ENCODE measurements at places on chromosomes 2 and 18.

GRCh38 chr2:124884315-124884714 is 859.2 kb downstream of the CNTNAP5 start:
- no peak for DNase-seq

- peak; percentile 74 for DNase-seq
Observed at GRCh38 chr2:127170021-127170420, 50.1 kb downstream of the CYP27C1 start.

GRCh38 chr2:100967716-100968115 is 34.4 kb upstream of the RPL31 start:
- DNase-seq: no peak

GRCh38 chr2:177265824-177266817 is 1.6 kb upstream of the NFE2L2 start:
- peak; percentile 75 for DNase-seq

DNA sequence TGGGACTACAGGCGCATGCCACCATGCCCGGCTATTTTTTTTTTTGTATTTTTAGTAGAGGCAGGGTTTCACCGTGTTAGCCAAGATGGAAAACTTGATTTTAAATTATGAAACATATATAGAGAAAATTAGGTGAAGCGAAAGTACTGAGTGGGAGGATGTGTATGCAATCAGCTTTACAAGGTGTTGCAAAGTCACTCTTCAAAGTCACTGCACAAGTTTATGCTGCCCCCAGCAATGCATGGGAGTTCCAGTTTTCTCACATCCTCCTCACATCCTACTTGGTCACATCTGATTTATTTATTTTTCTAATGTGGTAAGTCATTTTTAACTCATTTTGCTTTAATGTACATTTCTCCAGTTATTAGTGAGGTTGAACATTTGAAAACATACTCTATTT is 49.2 kb upstream of the CHN1 start:
- DNase-seq: no peak

- no peak for DNase-seq
Observed at GRCh38 chr18:45835057-45835636, 9.7 kb downstream of the SIGLEC15 start.

DNA sequence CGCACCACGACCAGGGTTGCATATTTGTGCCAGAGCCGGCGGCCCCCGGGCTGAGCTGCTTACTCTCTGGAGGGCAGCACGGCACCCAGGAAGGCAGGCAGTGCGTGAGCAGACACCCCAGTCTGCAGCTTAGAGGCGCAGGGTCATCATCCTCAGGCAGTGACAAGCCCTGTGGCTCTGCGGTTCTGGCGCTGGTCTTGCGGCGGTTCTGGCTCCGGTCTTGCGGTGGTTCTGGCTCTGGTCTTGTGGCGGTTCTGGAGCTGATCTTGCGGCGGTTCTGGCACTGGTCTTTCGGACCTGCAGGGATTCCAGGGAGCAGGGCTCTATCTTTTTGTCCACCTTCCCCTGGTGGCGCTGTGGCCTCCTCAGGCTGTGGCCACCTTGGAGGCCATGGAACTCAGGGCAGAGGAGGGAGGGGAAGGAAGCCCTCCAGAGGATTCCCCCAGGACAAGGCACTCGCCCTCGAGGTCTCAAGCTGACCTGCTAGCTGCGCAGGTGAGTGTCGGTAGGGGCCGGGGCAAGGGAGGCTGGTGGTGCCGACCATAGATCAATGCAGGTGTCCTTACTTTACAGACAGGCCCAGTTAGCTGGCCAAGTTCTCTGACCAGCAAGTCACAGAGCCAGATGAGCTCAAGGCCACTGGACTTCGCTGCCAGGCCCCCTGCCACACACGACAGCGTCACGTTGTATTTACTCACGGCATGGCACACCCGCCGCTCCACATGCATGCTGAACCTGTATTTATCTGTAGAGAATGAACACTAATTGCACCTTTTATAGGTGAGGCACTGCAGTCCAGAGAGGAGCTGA is 14.9 kb downstream of the ESPNL start:
- DNase-seq: no peak

- DNase-seq: peak; percentile 86
Observed at GRCh38 chr2:64698668-64699444, 45.1 kb upstream of the SERTAD2 start.

GRCh38 chr2:235545339-235546150 is 51.7 kb downstream of the AGAP1 start:
- no peak for DNase-seq

- DNase-seq: no peak
Observed at GRCh38 chr2:240629619-240629967, 4.3 kb downstream of the GPR35 start.

DNA sequence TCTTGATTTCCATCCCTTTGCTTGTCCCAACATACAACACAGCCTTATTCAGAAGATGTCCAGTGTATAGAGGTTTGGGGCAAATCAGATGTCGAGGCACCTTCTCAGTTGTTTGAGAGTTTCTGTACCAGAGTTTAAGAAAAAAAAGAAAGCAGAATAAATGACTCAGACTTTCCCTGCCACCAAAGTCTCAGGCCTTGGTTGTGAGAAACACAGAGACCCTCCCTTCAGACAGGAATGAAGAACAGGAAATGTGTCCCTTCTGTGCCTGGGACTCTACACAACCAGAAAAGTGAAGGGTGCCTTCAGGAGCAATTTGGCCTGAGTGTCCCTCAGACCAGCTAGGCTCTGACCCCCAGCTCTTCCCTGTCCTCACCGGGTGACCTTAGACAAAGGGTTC is 37.3 kb upstream of the REL start:
- no peak for DNase-seq

DNA sequence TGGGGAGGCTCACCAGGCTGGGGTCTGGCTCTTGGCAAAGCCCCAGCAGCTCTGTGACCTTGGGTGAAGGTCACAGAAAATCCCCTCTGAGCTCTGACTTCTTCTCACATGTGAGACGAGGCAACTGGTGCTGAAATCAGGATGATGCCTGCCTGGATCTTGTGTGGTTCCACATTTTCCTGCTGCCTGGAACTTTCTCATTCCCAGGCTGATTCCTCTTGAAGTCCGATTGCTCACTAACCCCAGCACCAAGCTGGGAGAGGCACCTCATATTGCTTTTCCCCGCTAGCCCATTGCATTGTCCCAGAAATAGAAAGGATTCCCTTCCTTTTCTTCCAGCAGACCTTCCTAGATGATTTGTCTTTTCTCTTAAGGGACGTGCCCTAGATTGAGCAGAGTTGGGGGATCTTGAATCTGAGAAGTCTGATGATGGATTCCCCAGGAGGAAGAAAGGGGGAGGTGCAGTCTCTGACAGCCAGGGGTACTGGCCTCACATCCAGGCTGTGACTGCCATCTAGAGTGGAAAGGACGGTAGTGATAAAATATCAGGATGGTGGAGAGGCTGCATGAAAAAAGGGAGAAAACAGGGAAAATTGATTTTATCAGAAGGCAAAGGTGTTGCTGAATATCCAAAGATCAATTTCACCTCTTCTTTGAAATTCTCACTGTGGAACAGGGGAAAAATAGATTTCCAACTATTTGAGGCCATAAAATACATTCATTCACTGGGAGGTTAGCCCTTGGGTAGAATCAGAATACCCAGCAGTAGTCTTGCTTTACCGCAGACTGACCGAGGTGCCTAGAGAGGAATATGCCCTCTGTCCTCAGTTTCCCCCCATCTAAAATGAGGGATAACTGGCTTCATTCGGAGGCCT is 96.3 kb downstream of the FAM210A start:
- DNase-seq: peak; percentile 27

DNA sequence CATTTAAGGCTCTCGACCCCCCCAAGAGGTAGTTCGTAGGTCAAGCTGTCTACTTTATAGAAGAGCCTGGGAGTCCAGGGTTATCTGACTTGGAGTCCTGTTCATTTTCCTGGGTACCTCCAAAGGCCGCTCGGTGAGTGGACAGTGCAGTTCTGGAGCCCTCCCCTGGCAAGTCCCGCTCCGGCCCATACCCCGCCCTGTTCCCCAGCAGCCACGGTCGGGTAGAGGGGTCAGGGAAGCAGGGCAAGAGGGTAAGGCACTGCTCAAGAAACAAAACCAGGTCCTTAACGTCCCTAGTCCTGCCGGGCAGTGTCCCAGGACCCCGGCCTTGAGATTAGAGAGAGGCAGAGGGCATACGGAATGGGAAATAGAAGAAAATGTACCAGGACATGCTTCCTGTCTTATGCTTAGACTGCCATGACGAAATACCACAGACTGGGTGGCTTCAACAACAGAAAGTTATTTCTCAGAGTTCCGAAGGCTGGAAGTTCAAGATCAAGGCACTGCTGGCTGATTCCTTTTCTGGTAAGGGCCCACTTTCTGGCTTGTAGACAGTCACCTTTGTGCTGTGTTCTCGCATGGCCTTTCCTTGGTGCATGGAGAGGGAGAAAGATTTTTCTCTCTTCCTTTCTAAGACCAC is 5.4 kb upstream of the HPCAL1 start:
- no peak for DNase-seq

- DNase-seq: peak; percentile 24
Observed at GRCh38 chr2:197209742-197210408, 100.7 kb downstream of the ANKRD44 start.

DNA sequence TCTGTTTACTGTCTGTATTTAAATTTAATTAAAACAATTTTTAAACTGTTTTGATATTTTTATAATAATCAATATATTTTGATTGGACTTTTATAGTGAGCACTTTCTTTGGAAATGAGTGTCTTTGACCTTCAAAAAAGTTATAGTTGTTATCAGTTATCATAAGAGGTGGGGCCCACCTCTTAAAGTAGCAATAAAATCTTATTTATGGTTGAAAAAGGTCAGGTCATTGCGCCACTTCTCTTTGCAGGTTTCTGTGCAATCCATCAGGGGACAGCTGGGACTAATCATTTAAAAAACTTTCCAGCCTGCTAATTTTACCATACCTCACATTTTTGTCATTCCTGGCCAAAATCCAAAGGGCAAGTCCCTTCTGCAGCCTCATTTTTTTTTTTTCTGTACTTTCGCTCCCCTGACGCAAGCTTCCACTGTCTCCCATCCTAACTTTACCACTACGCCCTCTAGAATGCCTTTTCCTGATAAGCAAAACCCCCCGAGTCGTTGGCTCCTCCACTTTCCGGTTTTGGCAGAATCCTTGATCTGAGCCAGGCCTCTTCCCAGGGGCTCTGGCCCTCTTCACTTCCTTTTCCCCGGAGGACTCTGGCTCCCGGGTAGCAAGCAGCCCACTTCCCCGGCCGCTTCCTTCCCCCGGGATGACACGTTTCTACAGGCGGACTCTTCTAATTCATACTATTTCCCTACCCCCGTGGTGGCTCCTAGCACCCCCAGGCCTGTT is 1.1 kb upstream of the SEH1L start:
- DNase-seq: peak; percentile 88

- DNase-seq: peak; percentile 67
Observed at GRCh38 chr2:219483451-219484342, 15.0 kb upstream of the GMPPA start.

- DNase-seq: no peak
Observed at GRCh38 chr2:120600786-120601185, 134.9 kb upstream of the GLI2 start.

DNA sequence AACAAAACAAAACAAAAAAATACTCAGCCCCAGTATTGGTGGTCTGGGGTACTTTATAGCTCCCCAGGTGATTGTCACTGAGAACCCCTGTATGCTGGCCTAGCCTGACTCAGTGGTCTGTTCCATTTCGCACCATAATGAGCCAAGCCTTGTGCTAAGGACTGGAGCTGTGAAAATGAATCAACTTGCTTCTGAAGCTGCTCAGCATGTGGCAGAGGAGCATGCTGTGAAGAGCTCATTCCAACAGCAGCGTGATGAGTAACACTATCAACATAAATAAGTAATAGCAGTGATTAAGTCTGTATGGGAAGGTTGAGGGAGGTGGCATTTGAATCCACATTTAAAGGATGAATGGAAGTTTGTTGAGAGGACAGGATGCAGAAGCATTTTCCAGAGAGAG is 67.2 kb upstream of the ATL2 start:
- DNase-seq: peak; percentile 10

DNA sequence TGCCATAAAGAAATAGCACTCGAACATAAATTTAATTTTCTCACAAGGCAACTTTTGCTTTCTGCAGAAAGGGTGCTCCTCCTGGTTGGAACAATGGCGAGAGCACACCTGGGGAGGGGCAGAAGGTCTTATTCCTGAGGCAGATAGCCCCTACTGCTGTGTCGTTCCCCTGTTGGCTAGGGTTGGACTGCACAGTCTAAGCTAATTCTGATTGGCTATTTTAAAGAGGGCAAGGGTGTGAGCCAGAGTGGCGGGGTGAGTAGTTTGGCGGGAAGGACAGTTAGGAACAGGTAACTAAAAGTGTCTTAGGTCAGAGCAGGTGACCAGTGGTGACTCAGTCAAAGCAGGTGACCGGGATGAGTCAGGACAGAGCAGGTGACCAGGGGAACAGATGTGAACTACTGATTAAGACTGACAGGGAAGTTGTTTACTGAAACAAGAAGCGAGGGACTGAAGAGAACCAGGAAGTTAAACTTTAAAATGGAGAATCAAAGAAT is 49.7 kb upstream of the AGAP1 start:
- DNase-seq: peak; percentile 83

DNA sequence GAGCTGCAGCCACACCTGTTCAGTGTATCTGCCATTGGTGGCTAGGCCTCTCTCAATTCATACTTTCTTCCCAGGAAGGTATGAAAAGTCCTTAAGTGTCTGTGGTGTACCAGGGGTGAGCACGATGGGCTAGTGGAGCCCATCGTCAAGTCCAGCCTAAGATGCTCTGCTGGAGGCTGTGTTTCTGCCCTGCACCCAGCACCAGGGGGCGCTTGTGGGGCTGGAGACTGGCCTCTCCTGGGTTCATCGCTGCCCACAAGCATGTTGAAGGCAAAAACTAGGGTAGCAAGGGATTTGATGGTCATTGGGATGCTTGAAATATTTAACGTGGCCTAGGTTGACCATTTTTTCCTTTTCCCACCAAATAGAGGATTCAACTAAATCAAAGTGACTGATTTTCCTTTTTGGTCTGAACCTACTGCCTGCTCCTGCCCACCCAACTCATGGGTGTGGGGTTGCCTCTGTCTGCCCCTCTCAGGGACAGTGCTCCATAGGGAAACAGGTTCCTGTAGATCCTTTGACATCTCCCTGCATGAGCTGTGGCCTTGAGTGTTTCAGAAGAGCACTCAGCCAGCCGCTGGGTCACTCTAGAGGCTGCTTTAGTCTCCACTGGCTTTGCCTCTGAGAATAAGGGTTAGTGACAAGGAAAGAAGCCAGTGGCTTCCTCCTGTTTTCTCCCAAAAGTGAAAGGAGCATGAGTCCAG is 59.0 kb downstream of the TPGS2 start:
- DNase-seq: peak; percentile 19

- DNase-seq: no peak
Observed at GRCh38 chr18:37787452-37787851, 221.9 kb upstream of the CELF4 start.

DNA sequence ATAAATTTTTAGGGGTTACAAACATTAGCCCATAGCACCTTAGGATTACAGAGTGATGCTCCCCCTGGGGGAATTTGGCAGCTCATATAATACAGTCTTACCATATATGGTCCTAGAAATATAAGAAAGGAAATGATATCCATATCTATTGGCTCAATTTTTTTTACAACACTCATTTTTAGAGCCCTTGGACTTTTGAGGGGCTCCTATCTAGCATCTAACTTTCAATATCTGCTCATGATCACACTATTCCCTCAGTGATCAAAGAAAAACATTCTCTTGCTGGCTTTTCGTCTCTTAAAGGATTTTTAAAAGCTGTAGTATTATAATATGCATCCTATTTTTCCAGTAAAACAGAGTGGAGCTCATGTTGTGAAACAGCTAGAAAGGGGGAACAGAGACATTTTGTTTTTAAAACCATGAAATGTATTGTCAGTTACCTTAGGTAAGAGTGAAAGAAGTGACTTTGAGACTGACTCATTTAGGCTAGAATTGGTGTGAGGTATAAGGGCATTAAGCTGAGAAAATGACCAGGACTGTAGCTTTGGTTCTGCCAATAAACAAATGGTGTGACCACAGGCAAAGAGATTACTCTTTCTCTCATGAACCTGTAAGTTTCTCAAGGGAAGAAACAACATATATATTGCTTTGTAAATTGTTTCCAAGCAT is 65.8 kb downstream of the ALPK2 start:
- no peak for DNase-seq

All from trophoblast cell (in vitro differentiated cells and primary cell).